Psoas muscle (tissue), 8 donors: ENCODE measurements at places on chromosomes 3 and 15. TPM values are rescaled to one million over a fixed set of nuclear protein-coding genes. Genes with fewer than 3 reads are reported as not detected.
A peak's percentile ranks its signal among the peaks of the same experiment; 100 is the strongest.

- DNase-seq: no peak
These were observed 103.7 kb upstream of the CD96 start for GRCh38 chr3:111438283-111438682.

DNA sequence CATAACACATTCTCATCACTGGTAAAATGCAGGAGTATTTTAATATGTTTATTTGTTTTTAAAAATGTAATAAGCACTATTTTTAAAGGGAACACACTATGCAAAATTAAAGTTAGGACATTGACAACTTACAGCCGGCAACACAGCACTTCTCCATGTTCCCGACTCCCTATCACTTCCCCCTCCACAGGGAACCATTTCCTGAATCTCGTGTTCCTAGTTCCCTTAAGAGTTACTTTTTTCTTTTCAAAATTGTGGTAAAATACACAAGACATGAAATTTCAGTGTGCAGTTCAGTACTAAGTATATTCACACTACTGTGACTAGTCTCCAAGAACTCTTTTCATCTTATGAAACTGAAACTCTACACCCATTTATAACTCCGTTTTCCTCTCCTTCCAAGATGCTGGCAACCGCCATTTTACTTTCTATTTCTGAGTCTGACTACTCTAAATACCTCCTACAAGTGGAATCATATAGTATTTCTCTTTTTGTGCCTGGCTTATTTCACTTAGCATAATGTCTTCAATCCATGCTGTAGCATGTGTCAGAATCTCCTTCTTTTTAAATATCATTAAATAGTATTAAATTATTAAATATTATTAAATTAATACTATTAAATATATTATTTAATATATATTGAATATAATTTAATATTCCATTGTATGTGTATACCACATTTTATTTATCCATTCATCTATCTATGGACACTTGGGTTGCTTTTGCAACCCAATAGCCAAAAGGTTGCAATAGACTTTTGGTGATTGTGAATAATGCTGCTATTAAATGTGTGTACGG, 25.9 kb upstream of the UBE2Q2 start:
- no peak for DNase-seq

Gene LYZL4
- not detected for total RNA-seq

DNA sequence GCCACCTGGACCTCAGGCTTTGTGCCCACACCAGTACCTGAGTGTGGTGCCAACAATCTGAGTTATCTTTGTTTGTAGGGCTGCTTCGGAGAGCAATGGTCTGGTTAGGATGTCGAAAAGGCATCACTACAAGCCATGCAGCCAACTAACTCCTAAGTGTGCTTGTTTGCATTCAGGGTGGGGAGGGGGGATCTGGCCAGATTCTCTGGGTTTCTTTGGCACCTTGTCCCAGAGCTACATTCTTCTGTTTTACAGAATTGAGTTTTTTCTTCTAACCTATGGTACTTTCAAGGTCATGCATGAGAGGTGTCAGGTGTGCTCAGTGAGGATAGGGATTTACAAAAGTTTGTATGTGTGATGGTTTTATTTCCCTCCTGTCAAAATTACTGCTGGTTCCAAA, 391.4 kb upstream of the RARB start:
- DNase-seq: no peak

- no peak for DNase-seq
These were observed 194.4 kb downstream of the MEIS2 start for GRCh38 chr15:36905908-36906307.

DNA sequence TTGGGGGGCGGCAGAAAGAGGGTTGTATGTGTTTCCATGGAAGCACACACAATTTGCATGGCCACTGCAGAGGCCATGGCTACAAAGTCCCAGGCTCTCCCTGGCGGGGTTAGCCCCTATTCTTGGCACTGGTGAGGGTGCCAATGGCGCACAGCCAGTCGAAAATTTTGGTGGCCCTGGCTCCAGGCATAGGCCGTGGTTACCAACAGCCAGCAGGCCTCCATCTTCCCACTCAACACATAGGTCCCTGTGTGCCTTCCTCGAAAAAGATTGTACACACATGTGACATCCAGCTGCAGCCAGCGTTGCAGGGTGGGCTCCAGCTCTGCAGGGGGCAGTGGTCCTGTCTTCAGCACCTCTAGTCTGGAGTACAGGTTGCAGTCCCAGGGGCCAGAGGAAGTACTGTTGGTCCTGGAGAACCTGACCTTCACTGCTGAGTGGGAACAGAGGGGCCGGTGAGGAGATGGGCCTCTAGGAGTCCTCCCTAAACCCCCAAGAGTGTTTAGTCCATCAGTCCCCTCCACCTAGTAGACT, 7.1 kb downstream of the P4HTM start:
- DNase-seq: no peak

DNA sequence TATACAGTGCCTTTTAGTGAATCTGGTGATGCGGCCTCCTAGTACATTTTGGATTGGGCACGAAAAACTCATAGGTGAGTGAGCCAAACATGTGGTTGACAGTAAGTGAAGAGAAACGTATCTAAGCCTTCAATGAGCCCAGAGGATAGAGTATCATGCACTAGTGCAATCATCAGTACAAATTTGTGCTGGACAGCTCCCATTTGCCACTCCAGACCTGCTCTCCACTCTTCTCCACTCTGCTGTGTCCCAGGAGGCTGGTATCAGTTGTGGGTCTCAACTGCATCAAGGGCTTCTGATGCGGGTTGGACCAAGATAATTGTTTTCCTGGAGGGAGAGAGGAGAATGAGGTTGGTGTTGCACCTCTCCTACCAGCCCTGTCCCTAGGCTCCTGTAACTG, 9.1 kb upstream of the RASGRF1 start:
- no peak for DNase-seq

Gene GABRB3
- total RNA-seq: 0.17 TPM

GRCh38 chr3:45787551-45787950, 8.8 kb downstream of the SLC6A20 start:
- DNase-seq: no peak

- DNase-seq: no peak
These were observed 982.7 kb downstream of the SQOR start for GRCh38 chr15:46617507-46617906.

GRCh38 chr3:114627770-114628169, 333.9 kb downstream of the TIGIT start:
- DNase-seq: peak; percentile 64

GRCh38 chr3:173257797-173258196, 116.8 kb upstream of the SPATA16 start:
- no peak for DNase-seq

- no peak for DNase-seq
These were observed 15.1 kb upstream of the GPR171 start for GRCh38 chr3:151218136-151218535.

DNA sequence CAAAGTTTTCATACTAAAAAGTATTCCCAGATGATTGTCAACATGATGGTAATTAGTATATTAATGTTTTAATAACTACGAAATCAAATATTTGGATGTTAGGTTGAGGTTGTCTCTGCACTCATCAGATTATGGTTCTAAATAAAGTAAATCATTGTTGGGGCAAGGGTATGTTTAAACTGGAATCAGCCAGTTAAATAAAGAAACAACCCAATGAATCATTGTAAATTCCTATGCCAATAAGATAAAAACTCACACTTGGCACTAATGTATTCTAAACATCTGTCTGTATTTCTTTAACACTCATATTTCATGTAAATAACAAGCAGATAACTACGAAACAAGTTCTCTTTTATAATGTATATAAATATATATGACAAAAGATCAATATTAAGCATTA, 92.7 kb downstream of the PEAK1 start:
- DNase-seq: no peak

Gene GPR176
- total RNA-seq: 0.36 TPM

DNA sequence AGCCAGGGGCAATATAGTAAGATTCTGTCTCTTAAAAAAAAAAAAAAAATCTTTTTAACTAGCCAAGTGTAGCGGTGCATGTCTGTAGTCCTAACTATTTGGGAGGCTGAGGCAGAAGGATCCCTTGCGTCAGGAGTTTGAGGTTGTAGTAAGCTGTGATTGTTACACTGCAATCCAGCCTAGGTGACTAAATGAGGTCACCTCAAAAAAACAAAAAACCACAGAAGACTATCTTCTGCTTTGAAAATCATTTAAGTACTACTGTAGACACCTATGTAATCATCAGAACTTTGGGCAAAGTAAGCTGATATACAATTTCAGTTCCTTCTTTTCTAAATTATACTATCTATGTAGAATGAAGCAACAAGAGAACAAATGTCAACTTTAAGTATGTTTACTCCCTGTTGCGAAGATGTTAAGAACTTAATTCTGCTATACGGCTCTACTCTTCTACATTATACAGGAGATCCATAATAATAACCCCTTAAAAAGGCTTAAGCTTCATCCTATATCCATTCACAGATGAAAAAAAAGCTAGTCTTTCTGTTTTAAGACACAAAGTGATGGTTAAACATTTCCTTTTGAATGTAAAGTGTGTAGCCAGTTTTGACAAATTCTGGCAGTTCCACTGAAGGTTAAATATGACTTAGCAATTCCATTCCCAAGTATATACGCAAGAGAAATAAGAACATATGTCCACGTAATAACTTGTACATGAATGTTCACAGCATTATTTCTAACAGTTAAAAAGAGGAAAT, 15.2 kb downstream of the DAZL start:
- DNase-seq: no peak

Gene ROPN1
- total RNA-seq: not detected

- DNase-seq: no peak
These were observed 19.5 kb upstream of the ZBTB38 start for GRCh38 chr3:141348837-141349236.

DNA sequence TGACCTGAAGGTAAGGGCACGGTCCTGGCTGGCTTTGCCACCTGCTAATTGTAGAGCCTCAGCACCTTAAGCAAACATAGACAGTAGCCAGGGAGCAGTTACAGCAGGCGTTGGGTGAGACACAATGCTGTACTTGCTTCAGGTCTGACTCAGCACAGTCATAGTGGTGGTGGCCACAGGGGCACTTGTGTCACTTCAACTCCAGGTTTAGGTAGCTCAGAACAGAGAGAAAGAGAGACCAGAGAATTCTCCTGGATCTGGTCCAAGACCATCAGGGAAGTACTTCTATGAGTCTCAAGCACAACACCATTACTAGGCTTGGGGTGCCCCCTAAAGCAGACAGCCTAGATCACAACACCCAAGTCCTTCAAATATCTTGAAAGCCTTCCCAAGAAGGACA, 204.4 kb downstream of the OTOL1 start:
- DNase-seq: no peak

- no peak for DNase-seq
These were observed 11.7 kb downstream of the SPTBN5 start for GRCh38 chr15:41881920-41882688.

Gene GATA2
- total RNA-seq: 5.4 TPM

DNA sequence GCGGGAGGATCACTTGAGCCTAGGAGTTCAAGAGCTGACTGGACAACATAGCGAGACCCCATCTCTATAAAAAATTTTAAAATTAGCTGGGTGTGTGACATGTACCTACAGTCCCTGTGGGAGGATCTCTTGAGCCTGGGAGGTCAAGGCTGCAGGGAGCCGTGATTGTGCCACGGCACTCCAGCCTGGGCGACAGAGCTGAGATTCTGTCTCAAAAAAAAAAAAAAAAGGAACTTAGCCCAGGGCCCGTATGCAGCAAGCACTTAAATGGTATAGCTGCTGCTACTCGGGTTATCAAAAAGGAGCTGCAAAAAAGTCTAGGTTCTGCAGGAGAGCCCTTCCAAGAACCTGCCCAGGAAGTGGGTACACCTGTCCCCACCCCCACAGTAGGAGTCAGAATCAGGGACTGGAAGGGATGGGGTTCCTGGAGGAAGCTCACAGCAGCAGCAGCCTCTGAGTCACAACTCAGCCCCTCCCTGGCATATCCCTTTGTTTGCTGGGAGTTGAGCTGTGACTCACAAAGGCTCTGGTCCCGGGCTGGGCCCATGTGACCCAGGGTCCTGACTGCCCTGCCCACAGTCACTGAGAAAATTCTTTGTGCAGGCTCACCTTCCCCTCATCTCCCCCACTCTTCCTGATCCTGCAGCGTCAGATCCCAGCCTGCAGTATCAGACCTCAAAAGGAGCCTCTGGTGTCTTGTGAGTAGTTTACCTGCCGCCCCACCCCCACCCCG, at the start of gene SPATA12:
Gene SPATA12, plus strand, starts transcription at position 576 of the 733 bp plus-strand sequence. CDS start 13,031 bp downstream, outside the sequence.
- DNase-seq: peak; percentile 64

- no peak for DNase-seq
These were observed 465.6 kb upstream of the TPRG1 start for GRCh38 chr3:188706176-188706575.

DNA sequence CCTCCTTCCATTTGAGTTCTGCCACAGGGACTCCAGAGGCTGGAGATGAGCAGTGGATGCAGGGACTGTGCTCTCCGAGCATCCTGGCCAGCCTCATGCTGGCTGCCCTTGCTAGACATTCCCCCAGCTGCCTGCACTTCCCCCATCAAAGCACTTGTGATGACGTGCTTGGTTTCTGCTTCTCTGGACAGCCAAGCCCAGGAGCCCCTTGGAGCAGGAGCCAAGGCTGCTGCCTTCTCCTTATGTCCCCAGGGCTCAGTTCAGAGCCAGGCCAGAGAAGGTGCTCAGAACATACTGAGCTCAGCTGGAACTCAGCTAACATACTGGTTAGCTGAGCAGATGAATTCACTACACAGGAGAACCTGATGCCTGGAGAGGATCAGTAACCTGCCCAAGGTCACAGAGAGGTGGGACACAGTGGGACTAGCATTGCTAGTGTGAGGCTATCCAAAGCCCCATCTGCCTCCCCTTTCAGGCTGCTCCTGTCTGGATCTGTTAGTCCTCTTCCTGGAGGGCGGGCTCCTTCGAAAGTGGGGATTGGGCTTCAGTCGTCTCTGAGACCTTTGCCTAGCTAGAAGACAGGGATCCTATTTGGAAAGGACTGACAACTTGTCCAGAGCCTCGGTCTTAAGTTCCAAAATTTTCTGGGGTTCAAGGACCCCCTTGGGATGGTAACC, 4.3 kb downstream of the PCBP4 start:
- no peak for DNase-seq

GRCh38 chr3:46712191-46713049, 5.2 kb downstream of the PRSS50 start:
- peak; percentile 31 for DNase-seq

DNA sequence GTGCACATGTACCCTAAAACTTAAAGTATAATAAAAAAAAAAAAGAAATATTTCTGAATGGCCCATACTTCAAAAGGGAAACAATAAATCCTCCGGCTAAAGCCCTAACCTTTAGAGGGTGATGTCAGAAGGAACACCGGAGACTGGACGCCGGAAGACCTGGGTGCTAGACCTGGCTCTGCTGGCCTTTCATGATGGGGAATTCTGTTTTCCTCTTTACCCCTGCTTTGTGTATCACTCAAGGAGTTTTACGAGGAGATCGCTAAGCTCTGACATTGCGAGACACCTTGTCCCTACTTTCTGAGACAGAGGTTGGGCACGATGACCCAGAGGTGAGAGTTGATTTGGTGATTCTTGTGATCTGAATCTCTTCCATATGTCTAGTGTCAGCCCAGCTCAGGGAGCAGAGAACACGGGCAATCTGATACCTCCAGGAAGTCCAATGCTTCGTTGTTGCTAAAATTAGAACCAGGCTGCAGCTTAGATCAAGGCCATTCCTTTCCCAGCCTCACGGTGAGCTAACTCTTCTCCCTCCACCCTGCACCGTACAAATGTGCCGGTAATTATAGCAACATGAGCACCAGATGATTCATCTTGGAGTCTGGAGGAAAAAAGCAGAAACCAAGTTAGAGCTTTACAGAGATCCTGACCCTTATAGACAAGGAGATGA, 42.0 kb upstream of the CFAP161 start:
- peak; percentile 63 for DNase-seq
